ENCODE measurements at places on chromosomes 4 and X.

DNA sequence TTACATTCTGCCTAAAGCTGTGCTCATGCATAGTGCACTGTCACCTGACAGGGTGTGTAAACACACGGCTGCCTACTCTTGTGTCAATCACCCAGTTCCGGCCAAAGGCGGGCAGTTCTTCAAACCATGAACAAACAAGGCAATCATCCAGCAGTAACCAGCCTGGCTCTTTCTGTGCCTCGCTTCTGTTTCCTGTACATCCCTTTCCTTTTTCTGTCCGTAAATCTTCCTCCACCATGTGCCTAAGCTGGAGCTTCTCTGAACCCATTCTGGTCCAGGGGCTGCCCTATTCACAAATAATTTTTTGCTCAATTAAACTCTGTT, 60.8 kb upstream of the CBR4 start:
- no peak for DNase-seq

DNA sequence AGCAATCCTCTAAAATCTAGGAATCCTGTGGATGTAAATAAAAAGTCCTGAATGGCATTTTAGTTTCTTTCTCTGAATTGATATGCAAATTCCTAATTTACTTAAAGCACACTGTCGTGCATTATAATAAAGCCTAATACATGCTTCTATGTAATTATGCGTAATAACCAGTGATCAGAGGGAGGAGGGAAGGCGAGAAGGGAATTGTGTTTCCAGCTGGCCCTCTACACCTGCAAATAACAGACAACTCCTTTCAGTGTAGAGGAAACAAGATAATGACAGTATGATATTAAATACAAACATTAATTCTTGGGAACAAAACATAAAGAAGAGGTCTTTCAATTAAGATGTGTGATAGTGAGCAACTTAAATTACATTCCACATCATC, 419.6 kb upstream of the LCORL start:
- no peak for DNase-seq

DNA sequence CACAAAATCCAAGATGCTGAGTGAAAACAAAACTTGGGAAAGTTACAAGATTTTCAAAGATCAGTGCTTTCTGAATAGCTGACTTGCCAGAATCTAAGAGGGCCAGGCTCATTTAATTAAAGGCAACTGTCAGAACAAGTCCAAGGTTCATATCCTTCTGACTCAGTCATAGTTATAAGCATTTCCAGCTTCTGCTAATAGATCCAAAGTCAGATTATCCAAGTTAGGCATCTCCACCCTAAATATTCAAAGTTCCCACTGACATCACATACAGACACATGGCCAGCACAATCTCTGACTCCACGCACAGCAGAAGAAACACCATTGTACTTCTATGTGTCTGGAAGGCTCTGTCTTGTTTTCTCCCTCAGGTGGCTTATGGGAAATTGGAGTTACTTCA, 41.8 kb downstream of the GASK1B start:
- DNase-seq = no peak

GRCh38 chr4:173527103-173527891, 2.7 kb downstream of the HAND2 start:
- DNase-seq = no peak

DNA sequence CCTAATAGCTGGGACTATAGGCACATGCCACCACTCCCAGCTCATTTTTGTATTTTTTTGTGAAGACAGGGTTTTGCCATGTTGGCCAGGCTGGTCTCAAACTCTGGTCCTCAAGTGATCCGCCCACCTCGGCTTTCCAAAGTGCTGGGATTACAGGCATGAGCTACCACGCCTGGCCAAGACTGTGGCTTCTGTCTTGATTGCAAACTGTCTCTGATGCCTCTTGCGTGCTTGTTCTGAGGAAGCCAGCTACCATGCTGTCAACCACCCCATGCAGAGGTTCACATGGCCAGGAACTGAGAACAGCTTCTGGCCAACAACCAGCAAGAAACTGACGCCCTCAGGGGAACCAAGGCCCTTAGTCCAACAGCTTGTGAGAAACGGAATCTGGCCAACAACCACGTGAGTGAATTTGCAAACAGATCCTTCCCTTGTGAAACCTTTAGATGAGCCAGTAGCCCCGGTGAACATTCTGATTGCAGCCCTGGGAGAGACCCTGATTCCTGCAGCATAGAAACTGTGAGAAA, 71.2 kb downstream of the SUPT20HL2 start:
- no peak for DNase-seq

GRCh38 chr4:57109847-57110639, at the start of gene IGFBP7:
Gene IGFBP7 (minus strand): TSS chr4:57110385. CDS start chr4:57110351, 34 bp downstream.
- DNase-seq = no peak

DNA sequence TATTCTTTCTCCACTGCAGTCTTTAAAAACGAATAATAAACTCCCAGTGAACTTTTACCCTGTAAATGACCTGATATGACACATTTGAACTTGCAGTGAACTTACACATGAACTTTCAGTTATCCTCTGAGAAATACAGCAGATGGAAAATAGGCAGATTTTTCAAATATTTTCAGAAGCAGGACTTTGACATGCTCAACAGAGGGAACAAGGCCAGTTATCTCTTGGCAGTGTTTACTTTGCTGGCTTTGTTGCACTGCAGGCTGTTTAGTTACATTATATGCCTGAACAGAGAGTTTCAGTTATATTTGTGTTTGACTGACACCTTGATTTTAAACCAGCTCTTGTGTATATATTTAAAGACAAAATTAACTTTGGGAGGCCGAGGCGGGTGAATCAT, 47.6 kb upstream of the FGG start:
- DNase-seq = no peak

GRCh38 chr4:55358668-55359067, 12.6 kb downstream of the SRD5A3 start:
- DNase-seq = no peak

- no peak for DNase-seq
Observed at GRCh38 chr4:25927361-25928195, 13.6 kb downstream of the SMIM20 start.

DNA sequence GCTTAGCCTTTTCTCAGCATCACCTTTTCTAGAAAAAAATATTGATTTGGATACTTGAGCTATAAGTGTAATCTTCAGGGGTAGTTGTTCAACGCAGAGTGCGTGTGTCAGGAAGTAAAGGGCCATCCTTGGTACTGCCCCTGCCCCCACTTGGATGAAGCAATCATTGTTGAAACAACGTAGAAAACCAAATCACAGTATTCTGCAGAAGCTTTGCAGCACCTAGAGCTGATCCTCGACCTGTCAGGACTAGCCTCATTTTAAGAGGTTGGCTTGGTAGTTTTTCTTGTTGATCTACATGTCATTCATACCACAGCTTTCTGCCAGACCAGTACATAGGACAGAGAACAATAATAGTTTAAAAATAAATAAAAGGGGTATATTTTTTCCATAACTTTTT, 65.3 kb upstream of the MYOZ2 start:
- no peak for DNase-seq

DNA sequence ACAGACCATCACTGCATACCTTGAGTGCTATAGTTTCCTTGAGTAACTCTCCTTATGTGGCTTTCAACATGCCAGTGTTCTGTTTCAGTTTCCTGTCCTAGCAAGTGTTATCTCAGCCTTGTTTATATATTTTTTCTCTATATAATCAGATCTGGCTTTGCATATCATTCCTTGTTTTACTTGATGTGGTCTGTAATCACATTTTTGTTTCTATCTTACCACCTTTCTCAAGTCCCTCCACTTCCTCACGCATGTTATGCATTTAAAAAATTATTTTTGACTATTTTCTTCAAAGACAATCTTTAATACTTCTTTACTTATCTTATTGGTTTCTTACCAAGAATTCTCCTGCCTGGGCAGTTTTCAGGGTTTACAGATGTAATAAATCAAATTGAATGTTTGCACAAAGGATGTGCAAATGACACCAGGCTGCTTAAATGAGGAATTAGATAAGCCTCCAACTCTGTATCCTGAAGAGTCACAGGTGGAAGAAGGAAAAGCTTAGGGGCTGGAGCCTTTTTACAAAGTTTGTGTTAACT, 351.2 kb downstream of the BMPR1B start:
- DNase-seq = no peak

DNA sequence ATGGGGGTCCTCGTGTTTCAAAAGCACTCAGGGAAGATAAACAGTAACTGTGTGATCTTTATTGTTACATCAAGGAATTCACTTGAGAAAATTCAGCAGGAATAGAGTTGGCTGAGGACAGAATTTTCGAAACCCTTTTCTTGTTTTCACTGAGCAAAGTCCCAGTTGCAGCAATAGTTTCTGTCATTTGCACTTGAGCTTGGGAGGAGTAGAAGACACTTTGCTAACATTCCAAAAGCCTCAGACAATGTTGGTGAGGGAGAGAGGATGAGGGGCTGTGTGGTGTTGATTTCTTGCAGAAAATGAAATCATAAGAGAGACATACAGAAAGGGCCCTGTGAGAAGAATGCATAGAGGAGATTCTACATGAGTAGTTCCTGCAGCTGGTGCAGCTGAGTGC, 151.9 kb upstream of the DIPK2B start:
- no peak for DNase-seq

GRCh38 chr4:108943976-108944591, 181.2 kb upstream of the ETNPPL start:
- no peak for DNase-seq

DNA sequence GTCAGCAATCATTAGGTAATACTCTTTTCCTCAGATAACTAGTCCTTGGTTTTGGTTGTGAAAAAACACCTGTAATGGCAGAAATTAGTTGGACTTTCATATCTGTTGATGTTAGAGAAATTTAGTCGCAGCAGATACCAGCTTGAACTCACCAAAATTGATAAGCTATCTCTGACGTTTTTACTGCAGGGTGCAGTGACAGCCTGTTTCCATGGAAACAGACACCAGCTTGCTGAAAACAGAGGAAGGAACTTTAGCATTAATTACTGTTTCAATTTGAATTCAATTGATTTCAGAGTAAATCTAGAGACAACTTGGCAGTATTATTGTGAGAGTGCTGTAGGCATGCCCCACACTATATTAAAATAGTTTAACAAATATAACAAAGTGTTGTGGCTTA, 246.5 kb downstream of the PPP1R2C start:
- DNase-seq = no peak

- DNase-seq = no peak
Observed at GRCh38 chr4:149555146-149555545, 260.5 kb downstream of the IQCM start.

- no peak for DNase-seq
Observed at GRCh38 chr4:142095886-142096605, 459.7 kb downstream of the IL15 start.

GRCh38 chrX:18872621-18873020, 111.3 kb downstream of the PHKA2 start:
- no peak for DNase-seq

GRCh38 chr4:7348946-7349900, 85.5 kb downstream of the PSAPL1 start:
- no peak for DNase-seq

GRCh38 chr4:169352360-169352759, 81.6 kb upstream of the SH3RF1 start:
- DNase-seq = no peak

GRCh38 chr4:95594013-95594412, 45.2 kb upstream of the UNC5C start:
- no peak for DNase-seq

GRCh38 chr4:40622913-40623312, 6.8 kb downstream of the RBM47 start:
- DNase-seq = no peak

- no peak for DNase-seq
Observed at GRCh38 chr4:87356832-87357526, 34.0 kb downstream of the HSD17B11 start.

DNA sequence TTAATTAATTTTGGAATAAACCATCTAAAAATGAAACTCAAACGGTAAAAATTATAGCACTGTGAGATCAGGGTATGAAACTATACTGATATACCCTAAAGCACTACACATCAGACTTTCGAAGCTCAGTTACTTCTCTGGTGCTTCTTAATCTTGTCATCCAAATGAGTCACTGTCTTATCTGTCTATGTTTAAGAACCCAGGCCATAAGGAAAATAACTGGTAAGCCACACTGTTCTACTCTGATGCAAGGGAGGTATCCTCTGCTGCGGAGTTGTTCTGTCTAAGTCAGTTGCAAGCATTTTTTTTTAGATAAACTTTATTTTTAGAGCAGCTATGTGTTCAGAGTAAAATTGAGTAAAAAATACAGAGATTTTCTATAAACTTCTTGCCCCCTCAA, 830.8 kb upstream of the POU3F4 start:
- no peak for DNase-seq

DNA sequence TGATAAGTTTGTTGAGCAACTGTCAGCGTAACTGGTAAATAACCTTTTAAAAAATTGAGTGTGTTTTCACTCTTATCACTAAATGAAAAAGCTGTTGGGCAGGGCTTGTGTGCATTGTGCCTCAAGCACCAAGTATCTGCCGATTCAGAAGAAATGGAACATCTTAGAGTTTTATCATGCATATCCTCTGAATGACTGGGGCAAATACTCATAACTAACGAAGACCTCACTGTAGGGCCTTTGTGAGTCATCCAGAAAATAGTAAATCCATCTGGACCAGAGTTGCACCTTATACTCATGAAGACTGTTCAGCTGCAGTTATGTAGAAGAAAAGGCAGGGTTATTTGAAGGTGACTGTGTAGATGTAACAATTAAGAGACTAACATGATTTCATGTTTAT, 222.1 kb downstream of the CAMK2D start:
- DNase-seq = no peak

- no peak for DNase-seq
Observed at GRCh38 chrX:64389489-64389888, 5.8 kb downstream of the MTMR8 start.

DNA sequence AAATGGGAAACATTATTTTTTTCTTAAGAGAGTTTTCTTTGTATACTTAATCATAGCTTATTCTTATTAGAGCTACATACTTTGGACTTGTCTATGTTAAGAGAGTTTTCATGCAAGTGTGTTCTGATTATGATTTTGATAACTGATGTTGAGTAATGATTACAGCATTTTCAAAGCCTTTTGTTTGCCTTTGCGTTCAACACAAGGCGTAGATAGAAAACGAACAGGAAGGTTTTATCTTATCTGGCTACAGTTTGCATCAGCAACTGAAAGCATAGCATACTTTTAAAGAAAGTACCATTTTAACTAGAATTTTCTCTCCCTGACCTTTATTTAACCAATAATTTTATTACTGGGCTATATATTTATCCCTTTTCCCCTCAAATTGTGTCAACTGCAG, 51.6 kb upstream of the PDLIM5 start:
- DNase-seq = no peak

DNA sequence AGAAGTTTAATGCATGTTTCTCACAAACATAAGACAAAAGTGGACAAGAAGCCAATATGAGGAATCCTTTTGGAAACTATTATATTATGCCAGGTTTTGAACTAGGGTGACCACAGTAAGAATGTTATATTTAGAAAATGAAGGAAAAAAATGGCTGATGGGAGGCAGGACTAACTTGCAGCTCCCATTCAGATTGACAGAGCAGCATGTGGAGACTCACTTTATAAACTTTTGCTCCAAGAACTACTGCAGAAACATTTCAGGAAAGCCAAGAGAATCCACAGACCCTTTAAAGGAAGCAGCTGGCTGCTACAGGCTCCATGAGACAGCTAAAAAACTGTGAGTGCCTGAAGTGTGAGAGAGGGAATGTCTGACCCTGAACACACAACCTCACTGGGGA, 738.6 kb upstream of the GRIA3 start:
- DNase-seq = no peak

Data from GM19239 (cell line).